ENCODE measurements at places on chromosomes 7 and 10.

GRCh38 chr10:88152728-88153133 lies 289.3 kb downstream of the PTEN start:
- no peak for DNase-seq

- no peak for DNase-seq
Observed at GRCh38 chr10:52952391-52953055, 179.9 kb upstream of the MBL2 start.

GRCh38 chr7:51017576-51018535 lies 235.2 kb upstream of the GRB10 start:
- DNase-seq, result no peak

- DNase-seq, result no peak
Observed at GRCh38 chr10:89118091-89118490, 89.0 kb downstream of the CH25H start.

GRCh38 chr7:140696024-140696679 lies 356 bp upstream of the NDUFB2 start:
- peak; percentile 99 for DNase-seq

DNA sequence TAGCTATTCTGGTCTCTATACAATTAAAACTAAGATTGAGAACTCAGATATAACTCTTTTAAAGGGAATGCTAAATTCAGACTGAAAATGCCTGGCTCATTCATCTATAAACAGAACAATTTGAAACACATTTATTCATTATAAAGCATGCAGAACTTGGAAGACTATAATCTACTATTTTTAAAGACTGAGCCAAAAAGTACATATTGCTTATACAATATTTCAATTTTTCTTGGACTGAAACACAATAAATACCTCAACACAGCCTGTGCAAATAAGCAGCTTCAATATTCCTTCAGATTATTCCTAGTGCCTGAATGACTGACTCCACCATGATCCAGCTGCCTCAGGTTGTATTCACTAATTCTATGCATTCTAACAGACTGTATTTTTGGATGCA lies 15.5 kb upstream of the PHYH start:
- DNase-seq, result no peak

GRCh38 chr7:126411032-126411820 lies 841.5 kb downstream of the GRM8 start:
- no peak for DNase-seq

DNA sequence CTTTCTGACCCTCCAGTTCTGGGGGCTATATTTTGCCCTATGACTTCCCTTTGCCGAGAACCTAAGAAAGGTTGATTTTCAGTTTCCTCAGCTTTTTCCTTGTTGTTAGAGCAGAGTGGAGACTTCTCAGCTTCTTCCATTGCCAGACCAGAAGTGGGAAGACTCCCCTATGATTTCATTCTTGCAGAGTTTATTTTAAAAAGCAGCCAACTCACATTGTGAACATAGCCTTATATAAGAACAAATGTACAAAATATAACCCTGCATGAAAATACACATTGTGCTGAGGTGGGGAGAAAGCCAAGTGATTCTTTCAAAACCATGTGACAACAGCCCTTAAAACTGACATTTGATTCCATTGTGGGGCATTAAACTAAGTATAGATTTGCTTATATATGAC lies 33.8 kb upstream of the FZD8 start:
- DNase-seq, result no peak

DNA sequence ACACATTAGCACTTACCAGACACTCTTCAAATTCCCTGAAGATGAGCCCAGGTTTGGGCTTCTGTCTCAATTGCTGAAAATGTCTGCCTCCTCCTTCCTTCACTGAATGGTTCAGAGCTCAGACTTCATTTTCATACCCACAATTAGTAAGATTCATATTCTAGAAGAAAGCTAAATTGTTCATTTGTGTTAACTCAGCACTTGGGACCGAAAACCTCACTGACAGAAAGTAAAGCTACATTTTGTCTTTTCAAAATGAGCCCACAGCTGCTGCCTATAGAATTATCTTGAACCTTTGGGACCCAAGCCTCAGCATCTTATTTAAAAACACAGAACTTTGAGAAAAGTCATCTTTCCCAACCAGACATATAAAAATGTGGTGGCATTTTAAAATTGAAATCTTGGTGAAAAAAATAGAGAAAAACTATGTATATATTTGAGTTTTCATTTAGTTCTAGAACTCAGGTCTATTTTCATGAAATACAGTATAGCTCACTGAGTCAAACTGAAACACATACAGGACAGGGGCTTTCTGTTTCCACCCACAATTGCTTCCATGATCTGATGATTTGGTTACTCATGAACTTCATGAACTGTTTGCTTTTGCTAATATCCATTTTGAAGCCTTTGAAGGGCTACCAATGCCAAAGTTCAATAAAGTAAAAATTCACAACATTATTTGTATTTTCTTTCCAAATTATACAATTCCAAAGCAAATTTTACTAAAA lies 119.1 kb upstream of the PFKP start:
- no peak for DNase-seq

DNA sequence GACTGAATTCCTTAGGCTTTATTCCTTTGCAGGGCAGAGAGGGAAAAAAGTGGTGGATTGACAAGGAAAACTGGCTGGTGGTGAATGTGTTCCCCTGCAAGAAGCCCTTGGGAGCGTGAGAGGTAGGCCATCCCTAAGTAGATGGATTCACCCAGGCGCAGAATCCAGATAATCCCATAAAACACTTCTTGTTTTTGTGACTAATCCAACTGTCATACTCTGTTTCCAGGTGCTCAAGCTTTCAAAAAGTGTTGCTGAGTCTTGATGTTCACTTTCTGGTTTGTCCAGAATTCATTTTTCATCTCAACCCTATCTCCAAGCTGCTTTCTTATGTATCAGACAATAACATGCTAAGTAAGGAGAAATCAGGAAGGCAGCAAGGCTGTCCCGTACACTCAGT lies 250.8 kb upstream of the HABP2 start:
- no peak for DNase-seq

DNA sequence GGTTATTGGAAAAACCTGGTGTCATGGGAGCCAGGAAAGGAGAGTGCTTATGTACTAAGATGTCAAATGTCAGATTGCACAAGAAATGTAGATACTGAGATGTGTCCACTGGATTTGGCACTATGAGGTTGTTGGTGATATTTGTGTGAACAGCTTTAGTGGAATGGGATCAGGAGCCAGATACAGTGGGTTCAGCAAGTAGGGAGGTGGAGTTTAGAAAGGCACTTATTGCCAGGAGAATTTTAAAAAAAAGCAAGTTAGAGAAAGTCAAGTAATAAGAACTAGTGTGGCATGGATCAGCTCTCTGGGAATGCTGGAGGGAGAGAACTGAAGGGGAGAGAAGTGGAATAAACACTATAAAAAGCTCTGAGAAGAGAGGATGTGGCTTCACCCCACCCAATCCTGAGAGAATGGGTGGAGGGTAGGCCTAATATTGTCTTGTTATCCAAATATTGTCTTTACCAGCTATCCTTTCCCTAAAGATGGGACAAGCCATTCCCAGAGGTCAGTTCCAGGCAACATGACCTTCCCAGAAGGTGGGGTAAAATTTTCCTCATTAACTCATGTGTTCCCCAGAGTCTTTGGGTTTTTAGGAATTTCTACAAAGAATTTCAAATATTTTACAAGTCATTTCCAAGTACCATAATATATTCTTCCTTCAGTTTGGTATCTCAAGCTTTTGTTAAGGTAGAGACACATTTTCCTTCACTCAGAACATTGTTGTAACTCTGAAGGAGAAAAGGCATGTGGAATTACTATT lies 42.3 kb downstream of the ENTPD1 start:
- DNase-seq, result no peak

DNA sequence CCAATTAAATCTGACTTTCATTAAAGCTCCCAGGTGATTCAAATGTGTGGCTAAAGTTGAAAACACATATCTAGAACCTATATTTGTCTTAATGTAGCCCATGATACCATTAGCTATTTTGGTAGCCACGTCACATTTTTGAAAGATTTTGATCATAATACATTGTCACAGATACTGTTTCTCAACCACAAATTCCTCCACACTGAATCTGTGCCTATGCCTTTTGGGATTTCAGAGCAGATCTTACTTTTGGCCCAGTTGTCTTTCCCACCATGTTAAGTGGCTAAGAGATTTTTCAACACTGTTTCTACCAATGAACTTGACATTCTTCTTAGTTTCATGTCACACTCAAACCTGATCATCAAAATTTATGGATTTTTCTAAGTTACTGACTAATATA lies 47.4 kb downstream of the CH25H start:
- no peak for DNase-seq

DNA sequence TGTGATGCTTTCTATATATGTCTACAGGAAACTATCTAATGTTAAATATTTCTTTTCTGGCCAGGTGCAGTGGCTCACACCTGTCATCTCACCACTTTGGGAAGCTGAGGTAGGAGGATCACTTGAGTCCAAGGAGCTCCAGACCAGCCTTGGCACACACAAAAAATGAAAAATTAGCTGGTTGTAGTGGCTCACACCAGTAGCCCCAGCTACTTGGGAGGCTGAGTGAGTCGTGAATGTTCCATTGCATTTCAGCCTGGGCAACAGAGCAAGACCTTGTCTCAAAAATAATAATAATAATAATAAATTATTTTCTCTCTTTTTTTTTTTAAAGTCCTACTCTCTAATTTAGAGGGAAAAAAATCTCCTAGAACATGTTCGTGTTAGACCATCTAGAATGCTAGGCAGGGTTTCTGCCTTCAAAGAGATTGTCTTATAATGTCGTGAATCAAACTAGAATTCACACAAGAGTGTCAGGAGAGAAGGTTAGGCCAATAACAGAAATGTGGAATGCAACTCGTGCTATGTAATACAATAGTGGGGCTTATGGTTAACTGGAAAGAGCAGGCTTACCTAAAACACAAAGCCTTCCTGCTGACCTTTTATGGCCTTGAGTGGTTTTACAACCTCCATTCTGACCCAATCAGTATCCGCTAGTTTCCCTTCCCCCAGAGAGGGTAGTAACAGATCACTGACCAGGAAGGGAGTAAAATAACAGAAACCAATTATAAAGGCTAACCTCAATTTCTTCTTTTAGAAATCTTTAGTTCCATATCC lies 46.3 kb downstream of the MYOF start:
- peak; percentile 59 for DNase-seq

GRCh38 chr7:18671176-18671575 lies 175.6 kb downstream of the HDAC9 start:
- no peak for DNase-seq

DNA sequence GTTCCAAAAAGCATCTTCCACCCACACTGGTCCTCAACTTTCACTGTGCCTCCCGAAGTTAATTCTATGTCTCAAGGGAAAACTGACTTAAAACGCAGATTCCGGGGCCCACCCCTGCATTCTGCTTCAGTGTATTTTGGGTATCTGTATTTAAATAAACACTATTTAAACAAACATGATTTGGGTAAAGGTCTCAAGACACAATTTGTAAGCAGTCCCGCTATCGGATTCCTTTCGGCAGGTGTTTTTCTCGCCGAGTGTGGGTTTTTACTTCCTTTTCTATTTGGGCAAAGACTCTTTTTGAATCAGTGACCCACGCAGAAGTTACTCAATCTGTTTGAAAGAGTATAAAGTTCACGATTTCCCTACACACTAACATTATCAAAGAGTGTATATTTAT lies 1.2 kb downstream of the PDIA4 start:
- DNase-seq, result no peak

- no peak for DNase-seq
Observed at GRCh38 chr10:44233561-44234482, 151.1 kb downstream of the CXCL12 start.

DNA sequence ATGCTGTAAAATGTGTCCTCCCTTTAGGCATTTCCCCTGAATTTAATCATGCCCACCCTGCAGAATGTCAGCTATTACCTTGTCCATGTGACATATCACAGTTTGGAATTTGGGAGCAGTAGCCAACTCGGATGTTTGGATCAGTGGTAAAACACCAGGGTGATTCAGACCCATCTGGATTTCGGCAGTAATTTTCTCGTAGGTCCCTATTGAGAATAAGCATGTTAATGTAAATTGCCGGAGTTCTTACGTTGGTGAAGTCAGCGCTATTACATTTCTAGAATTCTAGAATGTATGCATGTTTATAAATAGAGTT lies 44.1 kb downstream of the HGF start:
- DNase-seq, result no peak

DNA sequence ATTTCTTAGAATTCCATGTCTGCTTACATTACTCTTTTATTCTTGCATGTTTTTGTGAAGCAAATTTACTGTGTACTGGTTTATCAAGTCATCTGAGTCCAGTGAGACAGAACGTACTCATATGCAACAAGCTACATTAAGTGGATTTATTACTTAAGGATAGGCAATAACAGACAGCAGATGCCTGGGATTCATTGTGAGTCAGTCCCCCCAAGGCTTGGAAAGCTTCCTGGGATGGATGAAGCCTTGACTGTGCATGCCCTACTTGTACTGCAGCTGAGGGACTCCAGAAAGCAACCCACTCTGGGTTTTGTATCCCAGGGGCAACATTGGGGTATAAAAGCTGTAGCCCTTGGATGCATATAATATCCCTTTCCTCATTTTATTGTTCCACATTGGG lies 113.4 kb upstream of the RAB18 start:
- DNase-seq, result no peak

DNA sequence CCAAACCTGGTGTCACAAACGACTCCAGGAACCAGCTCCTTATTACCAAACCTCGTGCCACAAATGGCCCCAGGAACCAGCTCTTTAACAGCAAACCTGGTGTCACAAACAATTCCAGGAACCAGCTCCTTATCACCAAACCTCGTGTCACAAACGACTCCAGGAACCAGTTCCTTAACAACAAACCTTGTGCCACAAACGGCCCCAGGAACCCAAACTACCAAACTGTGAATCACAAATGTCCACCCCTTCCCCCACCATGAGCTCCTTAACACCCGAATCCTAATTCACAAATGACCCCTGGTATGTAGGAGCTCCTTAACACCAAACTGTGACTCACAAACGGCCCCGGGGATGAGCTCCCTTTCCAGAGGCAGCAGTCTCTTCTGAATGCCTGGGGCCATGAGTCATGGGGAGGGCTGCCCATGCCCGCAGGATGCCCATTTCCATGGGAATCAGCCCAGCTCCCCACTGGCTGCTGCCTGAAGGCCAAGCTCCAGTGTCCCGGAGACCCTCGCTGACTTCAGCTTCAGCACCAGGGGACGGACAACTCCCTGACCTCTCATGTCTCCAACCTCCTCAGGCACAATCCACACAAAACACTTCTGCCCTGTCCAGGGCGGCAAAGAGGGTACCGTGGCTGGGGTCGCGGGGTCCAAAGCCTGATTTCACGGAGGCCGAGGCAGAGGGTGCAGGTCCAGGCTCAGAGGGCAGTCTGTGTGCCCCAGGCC lies 213.1 kb downstream of the ELFN1 start:
- DNase-seq, result no peak

GRCh38 chr7:37061849-37062559 lies 337.7 kb upstream of the AOAH start:
- no peak for DNase-seq

DNA sequence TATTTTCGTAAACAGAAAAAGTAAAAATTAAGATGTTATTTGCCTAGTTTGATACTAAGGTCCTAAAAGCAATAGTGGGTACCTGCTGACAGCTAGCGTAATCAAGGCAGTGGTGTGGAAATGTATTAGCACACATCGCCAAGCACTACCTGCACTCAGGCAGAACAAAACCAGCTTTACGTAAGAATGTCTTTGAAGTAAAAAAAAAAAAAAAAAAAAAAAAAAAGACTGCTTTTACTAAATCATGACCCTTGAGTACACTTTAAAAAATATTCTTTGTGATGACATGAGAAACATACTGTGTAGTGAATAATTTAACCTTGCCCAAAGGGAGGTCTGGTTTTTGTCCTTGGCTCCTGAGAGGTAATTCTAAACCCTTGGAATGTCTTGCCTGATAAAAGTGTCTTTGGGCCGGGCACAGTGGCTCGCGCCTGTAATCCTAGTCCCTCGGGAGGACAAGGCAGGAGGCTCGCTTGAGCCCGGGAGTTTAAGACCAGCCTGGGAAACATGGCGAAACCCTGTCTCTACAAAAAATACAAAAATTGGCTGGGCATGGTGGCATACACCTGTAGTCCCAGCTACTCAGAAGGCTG lies 12.7 kb downstream of the XRCC2 start:
- DNase-seq, result no peak

All from HEK293T (cell line).